Non-pigmented ciliary epithelial cell (primary cell): ENCODE measurements at places on chromosomes 11 and 22.

GRCh38 chr11:73019996-73020395, 122.1 kb downstream of the FCHSD2 start:
- DNase-seq, result no peak

DNA sequence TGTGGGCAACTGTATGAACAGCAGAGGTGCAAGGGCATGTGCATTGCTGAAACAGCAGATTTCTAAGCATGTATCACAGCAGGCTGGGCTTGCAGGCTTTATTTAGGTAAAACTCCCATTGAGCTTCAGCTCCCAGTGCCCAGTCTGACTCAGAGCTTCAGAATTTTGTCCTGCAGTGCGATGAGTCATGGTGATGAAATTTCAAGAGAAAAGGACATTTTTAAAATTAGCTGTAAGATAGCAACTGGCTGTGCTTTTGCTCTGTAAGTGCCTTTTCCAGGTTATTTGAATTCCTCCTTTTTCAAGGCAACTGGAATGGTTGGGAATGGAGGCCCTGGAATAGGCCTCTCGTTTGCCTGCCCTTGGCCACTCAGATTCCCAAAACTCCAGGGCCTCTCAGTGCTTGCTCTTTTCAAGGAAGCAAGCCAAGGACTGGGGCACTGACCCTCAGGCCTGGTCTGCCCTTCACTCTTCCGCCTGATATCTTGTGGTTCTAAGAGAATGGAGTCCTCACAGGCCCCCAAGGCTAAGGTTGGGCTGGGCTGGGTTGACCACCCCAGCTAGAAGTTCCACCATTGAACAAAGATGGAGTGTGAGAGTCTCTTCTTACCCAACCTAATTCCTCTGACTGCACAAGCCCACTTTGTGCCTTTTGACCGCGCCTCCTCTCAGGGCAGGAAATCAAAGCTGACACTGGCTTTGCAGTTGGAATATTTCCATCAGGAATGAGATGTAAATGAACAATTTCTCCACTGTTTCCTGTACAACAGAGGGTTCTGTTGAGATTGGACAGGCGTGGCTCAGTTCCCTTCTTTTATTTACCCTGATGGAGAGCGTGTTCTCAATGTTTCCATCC, 59.5 kb upstream of the PRSS23 start:
- DNase-seq, result peak; percentile 93

DNA sequence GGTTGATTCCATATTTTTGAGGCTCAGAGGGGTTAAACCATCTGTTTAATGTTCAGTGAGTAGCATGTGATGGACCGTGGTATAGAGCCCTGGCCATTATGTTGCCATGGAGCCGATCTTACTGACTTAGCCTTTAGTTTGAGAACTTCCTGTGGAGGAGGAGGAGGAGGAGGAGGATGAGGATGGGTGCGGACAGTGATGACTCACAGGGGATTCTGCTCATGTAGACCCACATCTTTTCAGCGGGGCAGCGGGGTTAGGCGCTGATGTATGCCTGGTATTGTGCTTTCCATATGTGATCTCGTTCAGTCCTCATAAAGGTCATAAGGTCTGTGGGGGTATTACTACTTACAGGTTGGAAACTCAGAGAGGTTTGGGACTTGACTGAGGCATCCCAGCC, 13.9 kb downstream of the STX3 start:
- DNase-seq, result no peak

DNA sequence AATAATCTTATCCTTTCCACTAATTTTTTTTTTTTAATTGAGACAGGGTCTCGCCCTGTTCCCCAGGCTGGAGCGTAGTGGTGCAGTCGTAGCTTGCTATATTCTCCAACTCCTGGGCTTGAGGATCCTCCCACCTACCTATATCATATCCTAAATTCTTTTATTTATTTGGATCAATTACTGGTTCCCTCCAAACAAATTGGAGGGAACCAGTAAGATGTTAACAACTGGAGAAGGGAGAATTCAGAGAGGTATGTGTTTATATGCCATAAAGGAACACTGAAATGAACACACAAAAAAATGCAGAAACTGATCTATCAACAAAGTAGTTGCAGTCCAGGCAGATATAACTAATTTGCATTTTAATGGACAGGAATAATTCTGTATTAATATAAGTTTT, 63.6 kb downstream of the ATXN10 start:
- no peak for DNase-seq
